ENCODE measurements at places on chromosomes 4 and X.
A peak's percentile ranks its signal among the peaks of the same experiment; 100 is the strongest.

- DNase-seq = no peak
These were observed 33.8 kb downstream of the LONRF3 start for GRCh38 chrX:119008110-119008744.

DNA sequence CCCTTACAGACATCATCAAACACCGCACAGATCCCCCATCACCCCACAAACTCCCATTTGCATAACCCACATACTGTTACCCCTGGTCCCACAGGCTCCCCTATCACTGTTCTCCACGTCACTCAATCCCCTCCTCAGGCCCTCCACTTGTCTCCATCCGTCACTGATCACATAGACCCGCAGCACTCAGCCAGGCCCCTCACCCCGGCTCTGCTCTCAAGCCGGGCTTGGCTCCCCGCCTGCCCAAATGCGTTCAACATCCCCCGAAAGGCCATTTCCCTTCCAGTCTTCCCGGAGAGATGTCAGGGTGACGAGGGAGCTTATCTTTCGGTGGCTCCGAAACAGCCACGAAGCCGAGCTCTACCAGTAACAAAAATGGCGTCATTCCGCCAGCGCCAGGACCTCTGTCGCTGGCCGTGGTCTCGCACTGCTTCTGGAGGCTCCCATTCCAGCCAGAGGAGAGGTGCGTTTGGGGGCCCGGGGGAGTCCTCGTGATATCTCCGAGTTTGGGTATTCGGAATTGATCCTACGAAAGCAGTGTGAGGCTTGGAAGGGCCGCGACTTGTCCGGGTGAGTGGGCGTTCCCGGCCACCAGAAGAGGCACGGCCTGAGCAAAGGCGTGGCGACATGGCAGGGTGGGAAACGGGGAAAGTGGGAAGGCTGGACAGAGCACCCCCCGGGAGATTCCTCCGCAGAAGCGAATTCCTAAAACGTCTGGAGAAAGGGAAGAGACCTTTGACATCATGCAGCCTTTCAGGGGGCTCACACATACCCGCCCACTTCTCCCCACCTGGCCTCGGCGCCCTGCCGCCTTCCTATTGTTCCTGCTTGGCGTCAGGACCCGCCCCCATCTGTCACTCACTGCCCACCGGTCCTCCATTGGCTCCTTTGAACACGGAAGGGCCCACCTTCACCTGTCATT is at the start of gene ZNF630:
Gene ZNF630, minus strand, starts transcription at position 577 of the 922 bp plus-strand sequence. CDS start 4,754 bp downstream, outside the sequence.
- DNase-seq = no peak

GRCh38 chrX:120365320-120365719 is 3.4 kb downstream of the ATP1B4 start:
- no peak for DNase-seq

GRCh38 chr4:174314770-174315169 is 31.1 kb downstream of the CEP44 start:
- DNase-seq = no peak

GRCh38 chr4:53714236-53715140 is 123.2 kb upstream of the LNX1 start:
- peak; percentile 94 for DNase-seq

GRCh38 chrX:115561605-115562479 is 868 bp downstream of the PLS3 start:
- no peak for DNase-seq
